Activated B cell treated with CpG ODN at 0.5 μM for 24 hours (primary cell): ENCODE measurements at places on chromosomes 5 and 9.

DNA sequence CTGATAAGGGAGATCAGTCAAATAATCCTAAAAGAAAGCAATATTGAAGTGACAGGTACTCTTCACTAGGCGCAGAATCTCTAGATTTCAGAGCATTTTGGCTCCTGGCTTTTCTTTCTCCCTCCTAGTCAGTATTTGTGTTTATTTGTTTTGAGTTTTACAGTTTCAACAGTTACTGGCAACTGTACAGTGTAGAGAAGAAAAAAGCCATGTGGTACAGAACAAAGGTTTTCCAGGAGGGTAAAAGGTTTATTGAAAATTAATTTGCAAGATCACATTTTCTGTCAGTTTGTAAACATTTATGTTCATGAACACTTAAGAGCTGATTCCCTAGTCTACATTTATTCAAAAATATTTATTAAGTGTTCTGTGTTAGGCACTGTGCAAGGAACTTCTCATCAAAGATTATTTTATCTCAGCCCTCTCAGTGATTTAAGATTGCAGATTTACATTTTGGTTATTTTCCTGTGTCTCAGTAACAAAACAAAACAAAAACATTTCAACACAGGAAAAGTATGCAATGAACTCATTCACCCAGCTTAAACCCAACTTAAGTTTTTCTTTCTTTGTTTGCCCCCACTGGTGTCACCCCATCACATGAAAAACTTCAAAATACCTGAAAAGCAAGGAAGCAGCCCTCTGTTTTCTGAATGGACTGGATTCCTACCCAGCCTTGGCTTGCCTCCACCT is 12.9 kb downstream of the MINAR2 start:
- DNase-seq: no peak

- DNase-seq: peak; percentile 72
Observed at GRCh38 chr5:139637438-139638089, 10.6 kb upstream of the CXXC5 start.

GRCh38 chr5:154390096-154390495 is 55.7 kb upstream of the SAP30L start:
- DNase-seq: no peak

GRCh38 chr9:33131790-33132772 is 35.1 kb downstream of the B4GALT1 start:
- no peak for DNase-seq

DNA sequence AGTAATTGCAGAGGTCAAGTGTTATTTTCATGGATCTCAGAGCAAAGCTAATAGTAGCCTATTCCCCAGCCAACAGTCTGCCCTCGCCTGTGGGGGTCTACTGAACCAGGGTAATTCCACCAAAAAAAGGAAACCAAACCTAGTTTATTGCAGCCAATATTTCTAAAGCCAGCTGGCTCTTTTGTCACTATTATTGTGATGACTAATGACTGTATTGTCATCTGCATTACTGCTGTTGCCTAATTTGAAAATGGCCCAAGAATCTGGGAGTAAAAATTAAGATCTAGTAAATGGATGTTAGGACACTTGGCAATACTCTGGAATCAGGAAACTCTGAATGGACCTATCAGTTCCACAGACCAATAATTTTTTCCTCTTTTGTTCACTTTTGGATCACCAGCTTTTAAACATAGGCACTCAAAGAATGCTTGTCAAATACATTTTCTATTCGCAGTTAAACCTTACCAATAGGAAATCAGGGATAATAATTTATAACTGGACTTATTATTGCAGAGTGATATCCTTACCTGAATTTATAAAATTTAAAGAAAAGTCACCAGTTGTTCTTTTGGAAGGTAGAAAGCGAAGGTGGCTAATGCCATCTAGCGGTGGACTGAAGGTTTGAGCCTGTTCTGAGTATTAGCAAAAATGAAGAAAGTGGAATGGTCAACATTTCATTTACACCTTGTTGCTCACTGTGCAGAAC is 69.2 kb downstream of the SYK start:
- no peak for DNase-seq

GRCh38 chr9:82894961-82895821 is 167.8 kb downstream of the RASEF start:
- no peak for DNase-seq

DNA sequence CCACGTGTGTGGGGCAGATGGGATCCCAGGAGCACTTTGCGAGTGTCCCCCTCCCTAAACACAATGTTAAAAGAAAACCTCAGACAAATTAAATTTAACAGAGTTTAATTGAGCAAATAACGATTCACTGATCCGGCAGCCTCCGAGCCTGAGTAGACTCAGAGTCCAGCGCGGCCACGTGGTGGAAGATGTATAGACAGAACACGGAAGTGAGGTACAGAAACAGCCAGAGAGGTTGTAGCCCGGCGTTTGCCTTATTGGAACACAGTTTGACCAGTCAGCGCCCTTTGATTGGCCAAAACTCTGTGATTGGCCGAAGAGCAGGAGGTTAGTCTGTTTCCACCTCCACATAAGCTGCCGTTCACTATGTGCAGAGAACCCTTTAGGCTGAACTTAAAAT is 363.0 kb upstream of the IRX2 start:
- no peak for DNase-seq

- no peak for DNase-seq
Observed at GRCh38 chr5:14849516-14850294, 21.9 kb downstream of the ANKH start.

DNA sequence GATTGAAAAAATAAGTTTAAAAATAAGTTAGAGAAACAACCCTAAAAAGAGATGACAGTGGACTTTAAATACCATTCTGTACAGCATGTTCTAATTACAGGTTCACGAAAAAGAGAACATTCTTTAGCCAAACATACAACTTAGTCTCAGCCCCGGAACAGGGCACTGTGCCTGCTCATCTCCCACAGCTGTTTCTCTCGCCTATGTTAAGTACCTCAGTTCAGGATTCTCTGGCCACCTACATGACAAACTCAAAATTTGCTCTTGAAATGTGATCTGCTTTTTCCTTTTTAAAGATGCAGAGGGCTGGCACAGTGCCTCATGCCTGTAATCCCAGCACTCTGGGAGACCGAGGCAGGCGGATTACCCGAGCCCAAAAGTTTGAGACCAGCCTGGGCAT is 52.3 kb downstream of the MYO10 start:
- no peak for DNase-seq

DNA sequence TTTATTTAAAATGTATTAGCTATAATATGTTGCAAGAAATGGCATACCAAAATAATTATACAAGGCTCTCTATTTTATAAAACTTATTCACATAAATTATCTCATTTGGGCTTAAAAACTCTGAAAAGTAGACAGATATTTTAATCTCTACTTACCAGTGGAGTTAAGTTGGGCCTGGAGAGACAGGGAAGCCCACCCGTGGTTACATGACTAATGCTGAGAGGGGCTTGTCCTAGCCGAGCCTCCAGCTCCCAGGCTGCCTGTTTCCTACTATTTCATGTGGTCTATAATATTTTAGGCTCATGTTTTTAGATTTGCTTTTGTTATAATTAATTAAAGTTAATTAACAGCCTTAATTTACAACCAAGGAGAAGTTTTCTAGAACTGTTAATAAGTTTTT is 20.9 kb upstream of the ASPN start:
- no peak for DNase-seq

- no peak for DNase-seq
Observed at GRCh38 chr5:6730407-6730806, 17.2 kb downstream of the TENT4A start.

- no peak for DNase-seq
Observed at GRCh38 chr9:110526426-110526825, 53.1 kb downstream of the SVEP1 start.

- no peak for DNase-seq
Observed at GRCh38 chr9:120387257-120388002, 192.5 kb downstream of the CDK5RAP2 start.

- DNase-seq: no peak
Observed at GRCh38 chr5:153513156-153513555, 22.7 kb downstream of the GRIA1 start.

DNA sequence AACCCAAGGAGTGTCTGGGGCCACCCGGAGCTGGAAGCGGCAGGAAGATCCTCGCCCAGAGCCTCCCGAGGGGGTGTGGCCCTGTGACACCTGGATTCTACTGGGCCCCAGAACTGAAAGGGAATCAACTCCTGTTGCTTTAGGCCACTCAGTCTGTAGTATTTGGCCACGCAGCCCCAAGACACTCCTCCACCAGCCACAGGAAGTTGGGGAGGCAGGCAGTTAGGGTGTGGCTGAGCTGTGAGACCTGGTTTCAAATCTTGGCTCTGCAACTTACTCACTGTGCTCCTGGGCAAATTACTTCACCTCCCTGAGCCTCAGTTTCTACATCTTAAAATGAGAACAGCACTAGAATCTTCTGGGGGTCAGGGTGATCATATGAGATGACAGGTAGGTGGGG is 119.8 kb upstream of the PPP1R26 start:
- no peak for DNase-seq

DNA sequence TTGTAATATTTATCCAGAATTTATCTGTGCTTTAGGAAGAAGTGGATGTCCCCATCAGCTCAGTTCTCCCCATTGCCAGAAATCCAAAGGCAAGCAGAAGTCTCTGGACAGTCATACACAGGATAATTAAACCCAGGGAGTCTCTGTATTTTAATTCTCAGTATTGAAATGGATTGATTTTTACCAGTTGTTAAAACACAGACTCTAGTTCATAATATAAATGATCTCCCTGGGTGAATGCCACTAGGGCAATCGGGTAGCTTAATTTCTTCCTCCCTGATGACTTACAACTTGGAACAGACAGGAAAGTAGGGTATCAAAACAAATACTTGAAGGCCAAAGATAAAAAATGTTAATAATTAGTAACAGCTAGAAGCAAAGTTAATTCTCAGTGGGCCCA is 66.5 kb upstream of the DAP start:
- DNase-seq: no peak

DNA sequence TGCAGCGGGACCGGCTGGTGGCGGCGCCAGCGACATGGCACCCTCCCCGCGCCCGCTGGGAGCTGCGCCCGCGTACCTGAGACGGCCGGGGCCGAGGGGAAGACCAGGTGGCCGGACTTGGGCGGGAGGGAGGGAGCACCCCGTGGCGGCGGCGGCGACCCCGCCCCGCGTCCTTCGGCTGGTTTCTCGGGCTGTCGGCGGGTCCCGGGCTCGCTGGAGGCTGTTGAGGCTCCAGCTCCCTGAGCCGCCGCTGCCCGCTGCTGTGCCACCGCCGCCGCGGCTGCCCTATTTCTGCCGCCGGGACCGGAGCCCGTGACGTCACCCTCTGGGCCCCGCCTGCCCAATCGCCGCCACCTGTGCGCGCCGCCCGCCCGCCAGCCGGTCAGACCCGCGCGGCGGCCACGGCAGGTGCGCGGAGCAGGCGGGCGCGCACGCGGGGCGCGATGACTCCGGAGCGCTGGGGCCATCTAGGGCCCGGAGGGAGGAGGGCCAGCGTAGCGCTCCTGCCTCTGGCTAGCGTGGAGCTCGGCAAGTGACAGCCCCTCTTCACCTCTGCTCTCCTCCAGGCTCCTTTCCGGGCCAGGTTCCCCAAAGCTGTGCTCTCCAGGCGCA is at the start of gene FSTL4:
Gene FSTL4 (minus strand): TSS at position 293 of the 612 bp plus-strand sequence.
- peak; percentile 41 for DNase-seq

DNA sequence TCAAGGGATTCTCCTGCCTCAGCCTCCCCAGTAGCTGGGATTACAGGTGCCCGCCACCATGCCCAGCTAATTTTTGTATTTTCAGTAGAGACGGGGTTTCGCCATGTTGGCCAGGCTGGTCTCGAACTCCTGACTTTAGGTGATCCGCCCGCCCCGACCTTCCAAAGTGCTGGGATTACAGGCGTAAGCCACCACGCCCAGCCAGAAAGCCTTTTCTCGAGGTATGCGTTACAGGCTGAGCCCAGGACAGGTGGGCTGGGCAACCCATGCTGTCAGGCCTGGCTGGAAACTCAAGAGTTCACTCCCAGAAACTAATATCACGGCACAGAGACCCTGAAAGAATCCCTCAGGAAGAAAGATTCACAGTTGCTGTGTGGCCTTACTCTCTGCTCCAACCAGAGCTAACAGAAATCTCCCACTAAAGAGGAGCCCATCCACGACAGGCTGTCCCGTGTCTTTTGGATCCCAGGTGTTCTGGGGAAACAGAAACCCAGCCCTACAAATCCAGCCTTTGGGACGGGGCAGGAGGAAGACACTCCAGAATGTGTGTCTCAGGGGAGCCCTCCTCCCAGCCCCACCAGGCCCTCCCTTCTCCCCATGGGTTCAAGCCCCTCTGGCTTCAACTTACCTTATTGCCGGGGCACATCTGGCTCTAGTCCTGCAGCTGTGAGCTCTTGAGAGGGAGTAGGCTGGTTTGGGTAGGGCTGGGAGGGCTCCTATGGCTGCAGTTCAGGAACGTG is 400 bp downstream of the TIFAB start:
- DNase-seq: no peak

- DNase-seq: no peak
Observed at GRCh38 chr9:137141976-137142936, 3.3 kb downstream of the GRIN1 start.

DNA sequence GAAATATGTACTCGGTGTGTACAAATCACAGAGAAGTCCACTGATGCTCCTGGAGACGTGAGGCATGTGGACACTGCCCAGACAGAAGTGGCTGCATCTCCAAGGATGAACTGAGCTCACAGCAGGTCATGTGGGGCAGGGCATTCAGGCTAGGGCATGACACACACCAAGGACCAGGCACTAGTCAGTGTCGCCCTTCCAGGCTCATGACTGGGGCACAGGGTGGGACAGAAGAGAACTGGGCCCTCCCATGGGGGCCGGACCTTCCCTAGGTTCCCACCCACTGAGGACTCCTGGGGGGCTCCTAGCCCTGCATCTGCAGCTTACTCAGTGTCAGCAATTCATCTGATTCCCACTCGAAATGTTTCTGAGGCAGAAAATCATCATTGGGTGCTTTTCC is 256.8 kb upstream of the IRX4 start:
- no peak for DNase-seq

DNA sequence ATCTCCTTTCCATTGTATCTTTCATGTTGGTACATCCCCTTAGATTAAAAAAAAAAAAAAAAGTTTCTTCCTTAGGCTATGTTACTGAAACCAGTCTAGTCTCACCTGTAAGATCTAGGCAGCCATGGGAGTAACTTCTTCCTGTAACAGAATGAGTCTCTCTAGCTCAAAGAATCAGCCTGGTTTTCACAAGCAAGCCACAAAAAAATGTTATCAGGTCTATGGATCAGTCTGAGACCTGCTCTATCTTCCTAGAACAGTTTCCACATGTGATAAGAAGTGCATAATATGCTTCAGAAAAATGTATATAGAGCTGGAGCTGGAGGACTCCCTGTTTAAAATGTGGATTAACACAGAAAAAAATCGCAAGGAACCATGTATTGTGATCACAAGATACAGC is 53.8 kb downstream of the ARRDC3 start:
- no peak for DNase-seq

DNA sequence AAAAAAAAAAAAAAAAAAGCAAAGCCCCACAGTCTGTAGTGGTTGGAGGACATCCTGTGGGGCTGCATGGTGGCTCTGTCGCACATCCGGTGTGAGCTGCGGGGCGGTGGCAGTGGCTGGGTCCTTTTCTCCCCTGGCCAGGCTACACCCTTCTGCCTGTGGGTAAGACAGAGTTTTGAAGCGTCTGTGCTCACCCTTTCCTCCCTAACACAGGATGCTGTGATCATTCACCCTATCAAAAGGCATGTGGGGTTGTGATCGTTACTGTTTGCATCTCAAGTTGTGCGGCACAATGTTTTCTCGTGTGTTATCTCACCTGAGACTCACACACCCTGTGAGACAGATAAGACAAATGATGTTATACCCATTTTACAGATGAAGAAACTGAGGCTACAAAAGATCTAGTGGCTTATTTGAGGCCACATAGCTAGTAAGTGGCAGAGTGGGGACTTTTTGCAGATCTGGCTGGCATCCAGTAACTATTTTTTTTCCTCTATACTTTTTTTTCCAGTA is 17.5 kb downstream of the IRF1 start:
- DNase-seq: peak; percentile 50

GRCh38 chr5:33037076-33037475 is 326.0 kb downstream of the NPR3 start:
- no peak for DNase-seq
